Adipocyte (in vitro differentiated cells): ENCODE measurements at places on chromosomes 5 and 9.
A peak's percentile ranks its signal among the peaks of the same experiment; 100 is the strongest.

DNA sequence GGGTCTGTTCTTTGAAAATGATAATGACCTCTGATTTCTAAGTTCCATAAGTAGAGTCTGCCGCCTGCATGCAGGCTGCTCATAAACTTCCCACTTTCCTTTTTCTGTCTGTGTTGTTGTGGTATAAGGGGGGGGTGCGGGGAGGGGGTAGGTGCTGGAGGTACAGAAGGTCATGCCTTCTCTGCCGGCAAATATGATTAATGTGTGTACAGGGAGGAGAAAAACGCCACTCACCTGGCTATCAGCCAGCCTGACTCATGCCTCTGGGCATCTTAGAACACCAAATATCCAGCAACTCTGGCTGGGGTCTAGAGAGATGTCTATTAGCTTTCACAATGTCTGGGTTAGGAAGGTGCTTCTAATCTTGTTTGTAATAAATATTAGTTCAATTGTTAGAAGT is 128.3 kb downstream of the EFNA5 start:
- peak; percentile 83 for DNase-seq

- peak; percentile 19 for DNase-seq
Measured at GRCh38 chr9:131017067-131017466, 8.1 kb downstream of the LAMC3 start.

- peak; percentile 83 for DNase-seq
Measured at GRCh38 chr9:36407122-36407723, 7.2 kb upstream of the RNF38 start.

- no peak for DNase-seq
Measured at GRCh38 chr9:129731477-129732085, 21.3 kb downstream of the PTGES start.

DNA sequence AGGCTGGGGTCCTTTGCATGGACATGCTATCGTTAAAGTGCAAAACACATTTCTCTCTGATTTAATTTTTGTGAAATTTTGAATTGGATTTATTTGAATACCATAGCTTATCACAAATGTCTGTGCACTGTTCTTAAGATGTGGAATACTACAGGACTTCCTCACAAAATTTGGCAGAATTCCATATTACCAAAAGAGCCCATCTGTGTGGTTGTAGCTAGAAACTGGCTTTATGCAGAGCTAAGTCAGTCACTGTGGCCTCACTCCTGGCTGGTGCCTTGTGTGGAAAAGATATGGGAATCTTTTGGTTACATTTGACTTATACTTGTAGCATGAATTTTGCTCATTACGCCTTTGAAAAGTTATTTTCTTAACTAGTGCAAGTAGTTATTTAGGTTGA is 35.5 kb downstream of the ACO1 start:
- no peak for DNase-seq

DNA sequence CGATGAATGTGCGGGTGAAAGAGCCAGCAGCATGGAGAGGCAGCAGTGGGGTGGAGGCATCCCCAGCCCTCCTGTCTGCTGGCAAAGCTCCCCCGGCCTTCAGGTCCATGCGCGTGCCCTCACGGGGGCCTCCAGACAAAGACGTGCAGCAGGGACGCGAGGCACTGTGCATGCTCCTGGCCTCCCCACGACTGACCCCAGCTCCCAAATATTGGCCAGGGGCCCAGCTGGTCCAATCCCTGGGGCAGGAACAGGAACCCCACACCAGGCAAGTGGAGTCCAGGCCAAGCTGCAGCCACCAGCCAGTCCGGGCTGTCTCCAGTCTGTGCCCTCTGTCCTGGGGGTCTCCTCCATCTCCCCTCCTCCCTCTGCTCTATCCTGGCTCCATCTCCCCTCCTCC is 33.5 kb upstream of the LRRC14B start:
- no peak for DNase-seq
